ENCODE measurements at places on chromosomes 16 and 17.

GRCh38 chr17:3963237-3964201, 718 bp downstream of the ATP2A3 start:
- peak; percentile 75 for DNase-seq

- no peak for DNase-seq
These were observed 547 bp downstream of the RAB26 start for GRCh38 chr16:2148714-2149629.

DNA sequence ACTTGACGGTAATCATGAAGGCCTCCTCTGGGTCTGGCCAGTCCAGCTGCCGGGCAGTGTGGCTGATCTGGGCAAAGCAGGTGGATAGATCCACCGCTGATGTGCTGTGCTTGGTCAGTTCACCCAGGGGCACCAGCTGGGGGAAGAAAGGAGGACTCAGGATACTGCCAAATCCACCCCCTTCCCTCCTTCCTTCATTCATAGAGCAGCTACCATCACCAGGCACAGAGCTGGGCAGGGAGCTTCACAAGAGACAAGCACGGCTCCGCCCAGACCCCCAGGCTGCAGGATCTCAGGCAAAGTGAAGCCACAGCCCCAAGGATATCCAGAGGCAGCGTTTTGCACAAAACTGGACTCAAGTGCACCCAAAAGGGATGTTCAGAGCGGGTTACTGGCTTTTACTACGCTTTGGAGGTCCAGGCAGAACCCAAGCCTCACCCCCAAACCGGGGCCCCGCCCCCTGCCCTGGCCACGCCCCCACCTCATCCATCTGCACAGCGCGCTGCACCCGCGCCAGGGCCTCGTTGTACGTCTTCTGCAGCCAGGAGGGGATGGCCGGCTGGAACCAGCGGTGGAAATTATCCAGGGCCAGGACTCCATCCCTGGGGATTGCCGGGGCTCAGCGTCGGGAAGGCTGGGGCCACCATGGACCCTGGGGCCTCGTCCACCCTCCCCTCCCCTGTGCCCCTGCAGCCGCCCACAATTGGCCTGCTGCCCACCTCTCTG, 9.1 kb downstream of the UNC13D start:
- DNase-seq, result no peak

DNA sequence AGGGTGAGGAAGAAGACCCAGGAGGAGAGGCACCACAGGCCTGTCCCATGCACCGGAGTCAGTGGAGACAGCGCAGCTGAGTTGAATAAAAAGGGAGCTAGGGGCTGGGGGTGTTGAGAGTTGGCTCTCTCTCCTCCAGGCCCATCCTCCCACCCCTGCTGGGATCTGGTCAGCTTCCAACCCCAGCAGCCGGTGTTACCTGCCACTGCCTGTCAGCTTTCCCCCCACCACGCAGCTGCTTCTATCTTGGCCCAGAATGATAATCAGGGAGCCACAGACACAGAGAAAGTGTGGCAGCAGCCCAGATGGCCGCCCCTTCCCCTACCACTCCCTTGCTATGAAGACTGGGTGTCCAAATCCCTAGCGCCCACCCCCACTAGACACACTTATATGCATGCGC, 120.6 kb upstream of the RPL38 start:
- DNase-seq, result no peak

DNA sequence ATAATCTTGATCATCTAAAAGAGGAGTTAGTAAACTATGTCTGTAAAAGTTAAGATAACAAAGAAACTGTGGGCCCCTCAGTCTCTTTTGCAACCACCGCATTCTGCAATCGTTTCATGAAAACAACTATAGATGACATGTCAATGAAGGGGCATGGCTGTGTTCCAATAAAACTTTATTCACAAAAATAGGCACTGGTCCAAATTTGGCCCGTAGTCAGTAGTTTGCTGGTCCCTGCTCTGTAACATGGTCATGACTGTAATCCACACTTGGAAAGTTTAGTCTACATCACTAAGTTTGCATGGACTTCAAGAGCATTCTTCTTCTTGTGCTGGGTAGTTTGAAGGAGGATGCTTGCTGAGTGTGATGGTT, 299.3 kb upstream of the PSMD7 start:
- no peak for DNase-seq

- DNase-seq, result peak; percentile 92
These were observed at the start of gene CYB5D1 for GRCh38 chr17:7857713-7858521. Gene CYB5D1 (plus strand): TSS chr17:7858003. CDS start chr17:7858135, 132 bp downstream.

GRCh38 chr17:22145605-22146178, 453.4 kb downstream of the KCNJ18 start:
- no peak for DNase-seq

GRCh38 chr16:11224894-11225676, 30.9 kb downstream of the SOCS1 start:
- DNase-seq, result peak; percentile 59

DNA sequence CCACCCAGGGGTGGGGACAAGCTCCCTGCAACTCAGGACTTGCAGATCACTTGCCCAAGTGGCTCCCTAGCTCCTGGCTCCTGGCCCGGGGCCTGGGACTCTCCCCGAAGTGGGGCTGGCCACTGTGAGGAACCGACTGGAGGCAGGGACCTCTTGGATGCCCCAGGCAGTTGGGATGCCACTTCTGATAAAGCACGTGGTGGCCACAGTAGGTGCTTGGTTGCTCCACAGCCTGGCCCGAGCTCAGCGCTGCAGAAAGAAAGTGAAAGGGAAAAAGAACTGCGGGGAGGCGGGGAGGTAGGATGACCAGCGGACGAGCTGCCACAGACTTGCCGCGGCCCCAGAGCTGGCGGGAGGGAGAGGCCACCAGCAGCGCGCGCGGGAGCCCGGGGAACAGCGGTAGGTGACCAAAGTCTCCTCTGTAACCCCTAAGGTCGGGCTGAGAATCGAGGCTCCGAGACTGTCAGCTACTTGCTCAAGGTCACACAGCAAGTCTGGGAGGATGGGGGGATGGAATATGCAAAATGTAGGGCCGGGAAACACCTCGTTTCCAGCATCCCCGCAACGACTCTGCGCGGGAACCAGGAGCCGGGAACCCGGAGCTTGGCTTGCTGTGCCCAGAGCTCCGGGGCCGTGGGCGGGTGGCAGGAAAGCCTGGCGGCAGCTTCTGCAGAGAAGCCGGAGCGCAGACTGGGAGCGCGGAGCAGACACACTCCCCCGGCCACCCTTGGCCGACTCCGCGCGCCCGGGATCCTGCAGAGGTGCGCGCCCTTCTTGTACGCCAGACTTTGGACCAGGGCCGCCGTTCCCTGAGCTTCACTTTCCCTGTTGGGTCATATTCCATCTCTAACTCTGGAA, 1.9 kb downstream of the CIITA start:
- DNase-seq, result no peak

DNA sequence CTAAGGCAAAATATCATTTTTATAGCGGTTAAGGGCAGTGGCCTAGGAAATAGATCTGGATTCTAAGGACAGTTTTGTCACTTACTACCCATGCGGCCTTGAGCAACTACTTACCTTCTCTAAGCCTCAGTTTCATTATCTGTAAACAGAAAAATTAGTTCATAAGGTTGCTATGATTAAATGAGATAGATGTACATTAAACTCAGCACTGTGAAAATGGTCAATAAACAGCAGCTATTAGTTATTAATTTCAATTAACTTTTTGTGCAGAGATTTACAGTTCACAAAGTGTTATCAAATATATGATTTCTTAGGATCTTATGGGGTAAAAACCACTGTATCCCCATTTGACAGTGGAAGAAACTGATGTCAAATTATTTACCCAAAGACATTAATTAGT, 135.5 kb upstream of the CORO6 start:
- no peak for DNase-seq

GRCh38 chr17:17341452-17341851, 38.3 kb downstream of the NT5M start:
- DNase-seq, result no peak
